Activated CD4-positive, alpha-beta T cell treated with anti-CD3 and anti-CD28 coated beads, Interleukin-2, Interleukin-4, amounts not matched to agents 100 ng/mL and 50 ng/mL, durations not matched to agents 16 hours and 8 hours (primary cell): ENCODE measurements at places on chromosomes 7 and 10.

DNA sequence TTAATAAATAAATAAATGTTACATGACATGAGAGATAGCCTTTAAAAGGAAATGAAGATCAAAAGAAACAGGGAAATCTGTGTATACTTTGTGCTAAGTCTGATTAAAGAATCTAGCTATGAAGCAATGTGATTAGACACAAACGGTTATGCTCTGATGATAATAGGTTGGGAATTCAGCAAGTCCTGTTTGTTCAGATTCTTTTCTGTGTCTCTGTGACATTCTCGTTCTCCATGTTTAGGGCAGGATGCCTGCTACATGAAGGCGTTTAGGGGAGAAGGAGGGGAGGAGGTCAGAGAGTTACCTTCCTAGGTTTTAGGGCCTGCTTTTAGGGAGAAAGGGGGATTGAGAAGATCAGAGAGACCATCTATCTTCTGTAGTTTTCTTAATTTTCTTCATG is 555.3 kb downstream of the DNAJB9 start:
- no peak for DNase-seq

GRCh38 chr7:13641714-13642113 is 347.8 kb downstream of the ETV1 start:
- DNase-seq, result no peak

GRCh38 chr10:114647545-114648138 is 10.4 kb downstream of the ABLIM1 start:
- DNase-seq, result no peak

DNA sequence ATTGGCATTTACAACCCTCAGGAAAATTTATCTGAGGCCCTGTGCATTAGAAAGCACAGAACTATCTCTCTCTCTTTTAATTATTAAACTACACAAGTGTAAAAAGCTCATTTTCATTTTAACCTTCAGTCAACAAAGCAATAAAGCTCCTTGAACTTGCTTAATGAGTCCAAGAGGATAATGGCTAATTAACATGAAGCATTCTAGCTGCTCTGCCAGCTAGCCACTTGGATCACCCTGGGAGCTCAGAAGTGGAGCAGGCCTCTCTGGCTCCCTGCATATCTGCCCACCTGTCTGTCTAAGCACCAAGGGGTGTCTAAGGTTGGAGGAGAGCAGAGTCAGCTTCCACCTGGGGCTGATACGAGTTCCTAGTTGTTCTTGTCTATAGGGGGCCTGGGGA is 56.0 kb upstream of the SLC35G1 start:
- DNase-seq, result no peak

- no peak for DNase-seq
Measured at GRCh38 chr7:53428045-53428444, 392.6 kb downstream of the POM121L12 start.
